ENCODE measurements at places on chromosomes 3 and 15.

DNA sequence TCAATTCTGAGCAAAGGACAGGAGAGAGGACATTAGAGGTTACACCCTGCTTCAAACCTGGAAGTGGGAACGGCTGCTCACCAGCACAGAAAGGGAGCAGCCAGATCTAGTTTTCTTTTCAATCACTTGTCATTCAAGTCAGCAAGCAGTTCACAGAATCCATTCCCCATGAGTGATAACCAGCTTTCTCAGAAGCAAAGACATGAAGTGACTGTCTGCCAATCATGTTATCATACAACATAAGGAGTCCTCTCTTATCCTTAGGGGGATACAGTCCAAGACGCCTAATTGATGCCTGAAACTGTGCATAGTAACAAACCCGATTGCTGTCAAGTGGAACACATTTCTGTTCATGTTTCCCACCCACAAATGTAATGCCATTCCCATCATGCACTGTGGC, 54.7 kb downstream of the FAM98B start:
- no peak for DNase-seq

DNA sequence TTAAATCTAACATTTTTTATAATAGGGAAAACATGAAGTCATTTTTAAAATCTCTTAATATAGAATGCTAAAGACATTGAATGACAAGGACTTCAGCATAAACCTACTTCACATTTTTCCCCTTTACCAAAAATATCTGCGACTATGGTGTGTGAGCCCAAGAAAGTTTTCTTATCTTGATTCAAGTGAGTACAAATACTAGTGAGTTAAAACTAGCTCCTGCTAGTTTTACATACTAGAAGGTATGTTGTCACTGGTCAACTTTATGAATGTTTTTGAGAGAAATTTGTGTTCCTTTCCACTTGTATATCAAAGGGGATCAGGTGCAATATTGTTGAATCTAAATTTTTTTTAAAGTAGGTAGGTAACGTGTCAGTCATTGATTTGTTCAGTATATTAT, 152.4 kb upstream of the CGNL1 start:
- no peak for DNase-seq

DNA sequence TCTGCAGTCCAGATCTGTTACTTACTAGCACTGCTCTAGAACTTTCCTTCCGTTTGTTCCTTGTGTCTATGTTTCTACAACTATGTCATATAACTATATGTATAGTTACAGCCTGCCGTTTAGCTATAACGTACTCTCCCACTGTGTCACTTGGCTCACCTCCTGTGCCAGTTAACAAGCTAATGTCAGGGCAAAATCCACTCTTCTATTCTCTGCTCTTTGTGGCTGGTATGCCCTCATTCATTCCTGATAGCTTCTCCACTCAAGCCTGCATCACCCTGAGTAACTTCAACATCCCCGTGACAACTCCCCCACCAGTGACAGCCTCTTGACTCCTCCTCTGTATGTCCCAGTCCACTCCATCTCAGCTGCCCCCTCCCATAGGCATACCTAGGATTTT, 229.2 kb downstream of the TJP1 start:
- DNase-seq, result no peak

DNA sequence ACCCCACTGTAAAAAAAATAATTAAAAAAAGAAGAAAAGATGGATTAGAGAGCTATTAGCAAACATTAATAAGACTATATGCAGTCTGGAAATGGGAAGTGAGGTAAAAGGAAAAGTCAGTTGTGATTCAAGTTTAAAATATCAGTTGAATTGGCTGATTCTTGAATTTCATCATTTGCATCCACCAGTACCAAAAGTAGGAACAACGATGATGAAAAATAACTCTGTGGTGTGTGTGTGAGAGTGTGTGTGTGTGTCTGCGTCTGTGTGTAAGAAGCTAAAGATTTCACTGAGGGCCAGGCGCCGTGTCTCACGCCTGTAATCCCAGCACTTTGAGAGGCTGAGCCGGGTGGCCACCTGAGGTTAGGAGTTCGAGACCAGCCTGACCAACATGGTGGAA, 56.0 kb upstream of the SLC4A7 start:
- no peak for DNase-seq

DNA sequence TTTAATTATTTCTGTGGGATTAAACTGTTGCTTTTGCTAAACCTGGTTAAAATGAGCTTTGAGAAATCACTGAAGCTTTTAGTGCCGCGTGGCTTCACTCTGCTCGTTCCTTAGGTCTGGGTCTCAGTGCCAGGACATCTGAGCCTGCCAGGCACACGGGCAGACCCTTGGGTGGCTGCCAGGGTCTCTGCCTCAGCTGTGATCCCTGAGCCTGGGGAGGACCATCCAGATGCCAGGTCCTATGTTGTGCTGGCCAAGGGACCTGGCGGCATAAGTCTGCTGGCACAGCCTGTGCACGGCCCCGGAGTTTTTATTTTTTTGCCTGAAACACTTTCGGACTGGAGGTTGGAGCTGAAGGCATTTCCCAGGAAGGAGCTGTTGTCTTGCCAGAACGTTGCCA, 328.1 kb downstream of the LRTM1 start:
- DNase-seq, result no peak

- no peak for DNase-seq
Measured at GRCh38 chr3:19937459-19938294, 3.7 kb upstream of the EFHB start.

DNA sequence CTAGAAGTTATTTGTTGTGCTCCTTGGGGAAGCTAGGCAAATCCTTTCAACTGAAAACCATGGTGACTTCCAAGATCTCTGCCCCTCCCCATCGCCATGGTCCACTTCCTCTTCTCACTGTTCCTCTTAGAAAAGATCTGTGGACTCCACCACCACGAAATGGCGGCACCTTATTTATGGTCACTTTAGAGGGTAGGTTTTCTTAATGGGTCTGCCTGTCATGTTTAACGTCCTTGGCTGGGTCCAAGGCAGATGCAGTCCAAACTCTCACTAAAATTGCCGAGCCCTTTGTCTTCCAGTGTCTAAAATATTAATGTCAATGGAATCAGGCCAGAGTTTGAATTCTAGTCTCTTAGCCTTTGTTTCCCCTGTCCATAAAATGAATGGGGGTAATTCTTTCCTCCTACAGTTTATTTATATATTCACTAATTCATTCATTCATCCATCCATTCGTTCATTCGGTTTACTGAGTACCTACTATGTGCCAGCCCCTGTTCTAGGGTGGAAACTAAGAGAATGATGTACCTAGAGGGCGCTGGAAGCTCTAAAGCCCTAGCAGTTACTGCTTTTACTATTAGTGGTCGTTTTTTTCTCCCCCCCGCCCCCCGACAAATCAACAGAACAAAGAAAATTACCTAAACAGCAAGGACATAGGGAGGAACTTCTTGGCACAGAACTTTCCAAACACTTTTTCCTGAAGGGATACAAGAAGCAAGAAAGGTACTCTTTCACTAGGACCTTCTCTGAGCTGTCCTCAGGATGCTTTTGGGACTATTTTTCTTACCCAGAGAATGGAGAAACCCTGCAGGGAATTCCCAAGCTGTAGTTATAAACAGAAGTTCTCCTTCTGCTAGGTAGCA, 657 bp downstream of the PATL2 start:
- DNase-seq, result no peak

GRCh38 chr15:101193120-101193644, 58.7 kb downstream of the CHSY1 start:
- no peak for DNase-seq

GRCh38 chr3:186700267-186700666, 16.9 kb upstream of the KNG1 start:
- no peak for DNase-seq

DNA sequence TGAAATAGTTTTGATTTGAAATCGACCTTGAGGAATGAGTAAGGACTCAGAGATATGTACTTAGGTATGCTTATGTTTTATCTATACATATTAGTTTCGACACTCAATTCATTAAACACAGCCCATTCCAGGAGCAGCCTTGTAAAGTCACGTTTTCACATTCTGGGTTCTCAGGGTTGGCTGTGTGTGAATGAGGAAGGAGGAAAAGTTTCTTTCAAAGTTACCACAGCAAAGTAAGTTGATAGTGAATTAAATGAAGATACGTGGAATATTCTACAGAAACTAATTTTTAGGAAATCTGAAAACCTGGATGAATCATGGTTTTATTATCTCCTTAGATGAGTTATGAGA, 133.5 kb downstream of the C3orf38 start:
- no peak for DNase-seq

- no peak for DNase-seq
Measured at GRCh38 chr3:37096288-37096687, 78.1 kb downstream of the LRRFIP2 start.
